Stimulated activated effector memory CD8-positive, alpha-beta T cell treated with anti-CD3 and anti-CD28 coated beads, Interleukin-12 subunit alpha, Interleukin-12 subunit beta, amount 100 ng/mL, for 72 hours (primary cell): ENCODE measurements at places on chromosomes 12 and 14.

- DNase-seq = no peak
Observed at GRCh38 chr12:110424237-110424636, 20.7 kb upstream of the ANAPC7 start.

DNA sequence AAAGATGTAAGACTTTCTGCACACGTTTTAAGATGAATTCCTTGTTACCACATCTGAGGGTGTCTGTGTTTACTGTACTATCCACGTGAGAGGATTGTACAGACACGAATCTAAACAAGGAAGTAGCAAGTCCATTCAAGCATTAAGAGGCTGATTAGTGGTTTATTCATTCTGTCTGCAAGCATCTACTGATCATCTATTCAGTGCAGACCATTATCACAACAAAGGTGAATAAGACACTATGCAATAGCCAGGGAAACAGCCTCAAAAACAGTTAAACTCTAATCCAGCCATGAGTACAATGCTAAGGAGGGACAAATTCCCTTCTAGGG lies 111.6 kb upstream of the PZP start:
- DNase-seq = no peak

GRCh38 chr12:122880668-122881067 lies 15.3 kb downstream of the VPS37B start:
- DNase-seq = no peak

DNA sequence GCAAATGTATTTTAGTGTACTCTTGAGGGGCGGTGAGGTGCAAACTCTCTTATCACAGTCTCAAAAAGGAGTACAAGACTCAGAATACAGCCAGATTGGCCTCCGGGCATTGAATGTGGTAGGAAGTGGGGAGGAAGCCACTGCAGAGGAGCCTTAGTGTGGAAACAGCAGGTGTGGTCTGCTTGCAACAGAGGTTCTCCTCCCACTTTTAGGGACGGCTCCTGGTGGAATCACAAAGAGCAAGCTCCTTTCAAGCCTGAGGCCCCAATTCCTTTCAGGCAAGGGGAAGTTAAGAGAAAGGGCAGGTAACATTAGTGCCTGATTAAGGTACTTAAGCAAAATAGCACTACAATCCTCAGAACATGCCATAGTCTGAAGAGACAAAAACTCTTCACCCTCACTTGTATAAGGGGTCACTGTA lies 23.7 kb upstream of the SLC2A3 start:
- DNase-seq = peak; percentile 72

DNA sequence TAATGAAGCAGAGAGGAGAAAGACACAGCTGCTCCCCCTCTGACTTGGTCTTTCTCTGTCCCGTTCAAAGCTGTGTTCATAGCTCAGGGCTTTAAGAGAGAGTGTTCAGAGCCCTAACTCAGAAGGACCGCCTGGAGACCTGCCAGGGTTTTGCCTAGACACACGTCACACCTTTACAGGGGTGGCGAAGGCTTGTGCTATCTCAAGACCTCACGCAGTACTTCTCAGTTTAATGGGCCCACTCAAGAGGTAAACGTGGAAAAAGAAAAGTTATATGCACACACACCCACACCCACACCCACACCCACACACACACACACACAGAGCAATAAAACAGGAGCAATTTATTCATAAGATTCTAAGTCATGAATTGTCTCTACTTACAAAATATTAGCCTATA lies 374.3 kb downstream of the C12orf75 start:
- no peak for DNase-seq

- DNase-seq = no peak
Observed at GRCh38 chr12:89574736-89575208, 48.9 kb upstream of the POC1B start.

- DNase-seq = no peak
Observed at GRCh38 chr12:124928095-124928911, 13.9 kb upstream of the UBC start.

GRCh38 chr14:105074601-105075053 lies 9.4 kb upstream of the GPR132 start:
- no peak for DNase-seq

DNA sequence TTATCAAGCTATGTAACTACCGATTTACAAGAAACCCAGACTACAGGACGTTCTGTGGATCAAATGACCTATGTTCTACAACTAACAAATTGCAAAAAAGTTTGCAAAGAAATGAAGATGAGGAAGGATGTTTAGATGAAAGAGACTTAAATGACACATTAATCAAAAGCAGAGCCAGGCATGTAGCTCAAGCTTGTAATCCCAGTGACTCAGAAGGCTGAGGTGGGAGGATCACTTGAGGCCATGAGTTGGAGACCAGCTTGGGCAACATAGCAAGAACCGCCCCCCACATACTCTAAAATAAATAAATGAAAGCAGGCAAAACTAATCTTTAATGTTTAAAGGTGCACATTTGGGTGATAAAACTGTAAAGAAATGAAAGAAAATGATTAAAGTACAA lies 331.9 kb downstream of the BTG1 start:
- no peak for DNase-seq

DNA sequence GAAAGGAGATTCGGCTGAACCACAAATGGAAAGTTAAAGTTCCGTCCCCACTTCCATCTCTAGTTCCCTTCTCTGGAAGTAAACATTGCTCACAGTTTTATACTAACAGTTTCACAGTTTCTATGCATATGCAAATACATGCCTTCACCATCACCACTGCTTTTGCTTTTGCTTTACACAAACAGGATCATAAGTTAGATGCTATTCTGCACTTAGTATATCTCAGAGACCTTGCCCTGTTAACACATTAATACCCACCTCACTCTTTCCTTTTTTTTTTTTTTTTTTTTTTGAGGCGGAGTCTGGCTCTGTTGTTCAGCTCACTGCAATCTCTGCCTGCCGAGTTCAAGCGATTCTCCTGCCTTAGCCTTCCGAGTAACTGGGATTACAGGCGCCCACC lies 890 bp downstream of the TEP1 start:
- DNase-seq = no peak

DNA sequence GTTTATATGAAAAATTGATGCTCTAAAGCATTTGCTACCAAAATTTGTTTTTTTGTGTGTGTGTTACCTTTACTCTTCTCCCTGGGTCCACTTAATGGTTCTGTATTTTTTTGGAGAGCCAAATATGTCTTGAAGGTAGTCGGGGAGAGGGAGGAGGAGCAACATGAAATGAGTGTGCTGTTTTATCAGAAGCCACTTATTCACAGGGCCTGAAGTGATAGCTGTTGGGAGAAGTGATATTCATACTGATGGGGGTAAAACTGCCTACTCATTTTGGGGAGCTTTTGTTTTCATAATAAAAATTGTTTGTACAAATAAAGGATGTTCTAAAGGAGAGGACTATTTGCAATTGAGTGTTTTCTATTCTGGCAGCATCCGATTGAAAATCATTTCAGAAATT lies 29.2 kb downstream of the CRADD start:
- no peak for DNase-seq

DNA sequence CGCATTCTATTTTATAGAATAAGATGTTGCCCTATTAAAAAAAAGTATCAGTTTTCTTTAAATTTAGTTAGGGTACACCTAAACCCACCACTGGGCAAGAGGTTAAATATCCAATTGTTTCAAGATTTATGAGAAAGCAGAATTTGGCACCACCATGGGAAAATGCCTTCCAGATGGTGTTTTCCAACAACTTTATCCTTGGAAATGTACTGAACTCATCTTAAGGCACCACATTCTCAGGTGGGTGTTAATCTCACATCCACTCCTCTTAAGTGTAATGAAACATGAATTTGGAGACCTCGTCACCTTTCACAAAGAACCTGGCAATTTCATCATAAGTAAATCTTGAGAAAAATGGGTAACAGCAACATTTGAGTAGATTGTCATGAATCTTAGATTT lies 13.1 kb downstream of the CBX5 start:
- no peak for DNase-seq

DNA sequence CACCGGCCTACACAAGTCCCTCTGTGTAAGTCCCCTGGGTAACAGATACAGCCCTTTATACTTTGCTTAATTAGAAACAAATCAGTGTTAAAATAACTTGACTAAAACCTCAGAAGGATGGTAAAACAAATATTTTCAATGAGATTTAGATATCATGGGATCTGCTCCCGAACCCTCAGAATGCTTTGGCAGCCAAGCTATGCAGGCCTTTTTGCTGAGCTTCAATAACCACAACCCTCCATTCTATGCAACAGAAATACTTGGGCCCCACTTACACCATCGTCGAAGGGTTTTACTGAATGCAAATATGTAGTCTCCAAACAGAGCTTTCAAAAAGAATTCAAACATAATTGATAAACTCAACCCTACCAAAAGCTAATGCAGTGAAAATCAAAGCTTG lies 29.3 kb upstream of the PITPNM2 start:
- no peak for DNase-seq

DNA sequence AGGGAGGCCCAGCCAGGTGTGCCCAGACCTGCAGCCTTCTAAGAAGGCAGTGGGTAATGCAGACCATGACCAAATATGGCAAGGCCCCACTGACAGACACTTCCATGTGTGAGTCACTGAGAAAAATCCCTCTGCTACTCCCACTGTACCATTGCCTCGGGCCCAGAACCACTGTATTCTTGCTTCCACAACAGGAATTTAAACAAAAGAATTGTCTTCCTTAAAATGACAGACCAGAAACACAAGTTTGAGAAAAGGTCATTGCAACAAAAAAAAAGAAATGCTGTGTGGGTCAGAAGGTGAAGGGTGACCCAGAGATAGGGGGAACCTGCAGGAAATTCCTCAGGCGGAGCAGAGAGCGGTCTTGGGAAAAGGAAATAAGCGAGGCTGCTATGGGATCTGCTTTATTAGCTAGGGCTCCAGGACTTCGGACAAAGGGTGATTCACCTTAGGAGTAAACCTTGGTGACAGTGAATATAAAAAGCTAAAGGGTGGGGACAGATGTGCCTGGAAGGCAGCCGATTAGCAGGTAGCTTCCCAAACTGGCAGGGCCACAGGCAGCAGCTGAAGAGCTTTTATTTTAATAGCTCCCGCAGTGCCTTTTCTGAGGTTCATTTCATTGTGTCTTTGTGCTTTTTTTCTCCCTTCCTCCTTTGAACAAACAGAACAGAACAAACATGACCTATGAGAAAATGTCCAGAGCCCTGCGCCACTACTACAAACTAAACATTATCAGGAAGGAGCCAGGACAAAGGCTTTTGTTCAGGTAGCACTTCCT lies 185.3 kb upstream of the BCL2L14 start:
- no peak for DNase-seq

DNA sequence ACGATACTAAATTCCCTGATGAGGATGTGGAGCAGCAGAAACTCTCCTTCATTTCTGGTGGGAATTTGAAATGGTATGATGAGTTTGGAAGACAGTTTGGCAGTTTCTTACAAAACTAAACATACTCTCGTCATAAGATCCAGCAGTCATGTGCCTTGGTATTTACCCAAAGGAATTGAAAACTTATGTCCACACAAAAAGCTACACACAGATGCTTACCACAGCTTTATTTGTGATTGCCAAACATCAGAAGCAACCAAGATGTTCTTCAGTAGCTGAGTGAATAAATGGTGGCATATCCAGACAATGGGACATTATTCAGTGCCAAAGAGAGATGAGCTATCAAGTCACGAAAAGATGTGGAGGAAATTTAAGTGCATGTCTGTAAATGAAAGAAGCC lies 10.7 kb upstream of the APOLD1 start:
- DNase-seq = no peak

DNA sequence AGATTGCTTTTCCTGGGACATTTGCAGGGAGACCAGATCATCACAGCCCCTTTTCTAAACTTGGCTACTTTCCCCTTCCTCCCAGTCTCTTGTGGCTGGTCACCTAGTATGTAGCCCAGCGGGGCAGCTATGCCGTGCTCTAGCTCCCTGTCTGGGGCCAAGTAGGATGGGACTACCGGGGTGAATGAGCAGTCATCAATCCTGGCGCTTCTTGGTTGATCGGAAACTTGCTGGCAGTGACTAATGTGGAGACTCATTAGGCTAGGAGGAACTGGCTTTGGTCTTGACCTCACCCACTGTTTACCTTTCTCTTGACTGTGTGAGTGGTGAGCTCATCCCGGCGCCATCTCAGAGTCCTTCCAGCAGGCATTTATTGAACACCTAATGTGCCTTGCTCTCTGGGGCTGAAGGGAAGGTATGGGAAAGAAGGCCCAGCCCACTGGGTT lies 15.9 kb downstream of the PLEKHG3 start:
- no peak for DNase-seq

- no peak for DNase-seq
Observed at GRCh38 chr12:110421159-110421661, 17.7 kb upstream of the ANAPC7 start.

DNA sequence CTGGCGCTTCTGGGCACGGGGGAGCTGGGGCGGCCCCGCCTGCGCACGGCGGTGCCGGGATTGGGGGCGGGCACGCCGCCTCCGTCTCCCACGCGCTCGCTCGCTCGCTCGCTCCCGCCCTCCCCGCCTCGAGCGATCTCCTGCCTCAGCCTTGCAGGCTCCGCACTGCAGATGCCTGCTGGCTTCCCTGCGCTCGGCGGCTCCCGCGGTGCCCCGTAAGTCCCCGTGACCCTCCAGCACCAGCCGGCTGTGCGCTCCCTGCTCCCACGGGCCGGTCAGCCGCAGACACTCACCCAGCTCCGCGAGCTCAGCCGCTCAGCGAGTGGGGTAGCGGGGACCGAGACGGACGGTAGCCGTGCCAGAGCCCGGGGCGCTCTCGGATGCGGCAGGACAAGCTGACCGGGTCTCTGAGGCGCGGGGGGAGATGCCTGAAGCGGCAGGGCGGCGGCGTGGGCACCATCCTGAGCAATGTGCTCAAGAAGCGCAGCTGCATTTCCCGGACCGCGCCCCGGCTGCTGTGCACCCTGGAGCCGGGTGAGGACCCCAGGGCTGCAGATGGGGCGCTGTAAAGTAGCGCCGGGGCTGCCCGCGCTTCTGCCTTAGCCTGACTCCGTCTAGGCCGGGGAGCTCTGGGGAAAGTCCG lies at the start of gene TBC1D30:
Gene TBC1D30 (plus strand): TSS at position 148 of the 643 bp plus-strand sequence. CDS start 233 bp downstream, at position 381.
- DNase-seq = no peak

DNA sequence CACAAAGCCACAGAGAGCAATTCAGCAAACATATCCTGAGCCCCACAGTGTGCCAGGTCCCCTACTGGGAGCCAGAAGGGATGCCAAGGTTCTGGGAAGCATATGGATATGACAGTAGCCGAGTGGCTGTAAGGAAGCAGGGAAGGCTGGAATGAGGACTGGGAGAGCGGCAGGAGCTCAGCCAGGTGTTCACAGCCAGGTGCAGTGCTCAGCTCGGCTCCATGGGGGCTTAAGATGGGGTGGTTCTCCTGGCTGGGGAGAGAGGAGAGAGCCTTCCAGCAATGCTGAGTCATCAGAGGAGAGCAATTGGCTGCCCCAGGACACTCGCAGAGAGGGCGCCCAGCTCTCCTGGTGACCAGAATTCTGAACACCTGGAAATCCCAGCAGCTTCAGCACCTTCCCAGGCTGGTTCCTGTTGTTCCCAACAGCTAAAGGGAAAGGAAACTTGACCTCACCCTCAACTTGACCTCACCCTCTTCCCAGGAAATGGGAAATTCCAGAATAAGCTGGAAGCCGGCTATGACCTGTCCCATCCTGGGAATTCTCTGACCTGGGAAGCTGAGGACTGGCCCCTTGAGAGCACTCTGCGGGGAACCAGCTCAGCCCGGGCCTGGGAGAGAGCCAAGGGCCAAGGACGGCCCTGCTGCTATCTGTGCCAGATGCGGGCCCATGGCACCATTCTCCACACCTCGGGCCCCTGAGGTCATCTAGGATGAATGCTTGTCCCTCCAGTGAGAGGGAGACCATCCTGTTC lies 34.6 kb downstream of the SLC6A12 start:
- DNase-seq = no peak

- DNase-seq = no peak
Observed at GRCh38 chr12:41061192-41061591, 126.9 kb upstream of the PDZRN4 start.
